Activated naive CD4-positive, alpha-beta T cell (primary cell): ENCODE measurements at places on chromosomes 3 and 15.

DNA sequence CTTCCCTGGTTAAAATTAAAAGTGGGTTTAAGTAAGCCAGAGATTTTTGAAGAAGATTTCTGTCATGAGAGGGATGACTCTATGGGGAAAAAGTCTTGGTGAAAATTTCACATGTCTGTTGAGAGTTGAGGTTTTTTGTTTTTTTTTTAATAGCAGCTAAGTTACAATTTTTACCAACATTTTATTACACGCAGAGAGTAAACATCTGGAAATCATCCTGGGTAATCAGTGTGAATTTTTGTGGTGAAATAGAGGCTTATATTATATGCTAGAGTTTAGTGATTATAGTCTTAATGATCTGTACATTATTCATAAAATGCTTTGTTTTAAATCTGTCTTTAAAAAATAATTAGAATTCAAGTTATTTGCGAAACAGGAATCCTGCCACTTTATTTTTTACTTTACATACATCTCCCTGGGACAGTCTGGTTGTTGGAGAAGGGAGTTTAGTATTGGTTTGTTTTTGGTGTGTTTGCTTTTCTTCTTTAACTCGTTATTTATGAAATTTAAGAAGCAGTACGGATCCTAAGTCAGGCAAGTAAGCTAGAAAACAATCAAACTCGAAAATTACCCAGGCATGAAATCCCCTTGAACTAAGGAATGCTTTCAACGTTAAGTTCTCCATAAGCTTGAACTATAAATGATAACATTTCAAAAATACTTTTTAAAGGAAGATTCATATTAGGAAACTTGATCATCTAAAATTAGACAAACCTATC, 143.4 kb upstream of the TSC22D2 start:
- no peak for DNase-seq

DNA sequence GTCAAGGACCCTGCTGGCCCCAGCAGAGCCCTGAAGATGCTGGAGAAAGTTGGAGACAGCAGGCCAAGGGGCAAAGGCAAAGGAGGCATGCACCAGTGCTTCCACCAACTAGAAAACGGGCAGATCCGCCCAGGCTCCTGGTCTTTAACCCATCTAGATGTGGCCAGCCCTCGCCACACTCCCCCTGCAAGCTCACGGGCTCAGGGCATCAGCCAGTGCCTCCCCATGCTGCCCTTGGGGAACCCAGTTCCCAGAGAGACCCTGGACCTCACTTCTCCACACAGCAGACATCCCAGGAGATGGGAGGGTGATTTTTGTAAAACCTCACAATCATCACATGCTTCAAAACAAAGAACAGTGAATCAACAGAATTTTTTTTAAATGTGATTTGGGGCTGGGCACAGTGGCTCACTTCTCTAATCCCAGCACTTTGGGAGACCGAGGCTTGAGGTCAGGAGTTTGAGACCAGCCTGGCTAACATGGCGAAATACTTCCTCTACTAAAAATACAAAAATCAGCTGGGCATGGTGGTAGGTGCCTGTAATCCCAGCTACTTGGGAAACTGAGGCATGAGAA, 24.5 kb downstream of the CYFIP1 start:
- DNase-seq, result no peak

GRCh38 chr15:90035095-90035839, 34.1 kb downstream of the ZNF710 start:
- no peak for DNase-seq

GRCh38 chr3:73538486-73538885, 86.3 kb downstream of the PDZRN3 start:
- DNase-seq, result no peak

- no peak for DNase-seq
These were observed 82.7 kb upstream of the TCF12 start for GRCh38 chr15:56835718-56836171.

- no peak for DNase-seq
These were observed 35.1 kb upstream of the IGSF11 start for GRCh38 chr3:119069725-119070124.

DNA sequence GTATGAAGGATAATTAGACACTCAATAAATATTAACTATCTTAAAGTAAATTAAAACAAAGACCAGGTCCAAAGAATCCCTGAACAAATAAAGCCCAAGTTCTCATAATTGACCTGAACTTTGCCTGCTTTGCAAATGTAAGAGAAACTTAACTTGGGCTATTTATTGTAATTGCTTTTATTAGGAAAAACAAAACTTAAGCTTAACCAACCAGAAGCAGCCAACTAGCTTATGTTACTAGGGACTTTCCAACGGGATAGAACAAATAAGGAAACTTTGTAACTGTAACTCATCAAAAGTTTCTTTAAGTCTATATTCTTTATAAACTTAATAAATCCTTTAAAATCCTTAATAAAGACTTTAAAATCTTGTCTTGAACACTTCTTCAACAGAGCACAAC, 48.4 kb downstream of the C3orf38 start:
- DNase-seq, result no peak

GRCh38 chr3:13836658-13837587, 42.9 kb downstream of the WNT7A start:
- DNase-seq, result no peak

GRCh38 chr3:24508423-24508839, 13.8 kb upstream of the THRB start:
- no peak for DNase-seq

DNA sequence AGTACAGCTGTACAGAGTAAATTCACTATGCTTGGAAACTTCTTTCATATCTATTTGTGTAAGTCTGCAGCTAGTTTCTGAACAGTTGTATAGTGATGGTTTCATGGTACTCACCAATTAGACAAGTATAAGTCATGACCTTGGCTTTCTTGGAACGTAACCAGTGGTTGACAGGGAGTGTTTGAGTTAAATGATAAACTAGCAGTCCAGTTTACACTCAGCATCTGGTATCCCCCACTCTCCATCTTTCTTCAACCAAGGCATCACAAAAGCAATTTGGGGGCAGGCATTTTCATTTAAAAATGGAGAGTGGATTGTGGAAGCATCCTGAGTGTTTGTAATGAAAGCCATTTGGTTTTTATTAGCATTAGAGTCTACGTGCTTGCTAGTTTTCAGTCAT, 26.0 kb downstream of the MME start:
- DNase-seq, result no peak

DNA sequence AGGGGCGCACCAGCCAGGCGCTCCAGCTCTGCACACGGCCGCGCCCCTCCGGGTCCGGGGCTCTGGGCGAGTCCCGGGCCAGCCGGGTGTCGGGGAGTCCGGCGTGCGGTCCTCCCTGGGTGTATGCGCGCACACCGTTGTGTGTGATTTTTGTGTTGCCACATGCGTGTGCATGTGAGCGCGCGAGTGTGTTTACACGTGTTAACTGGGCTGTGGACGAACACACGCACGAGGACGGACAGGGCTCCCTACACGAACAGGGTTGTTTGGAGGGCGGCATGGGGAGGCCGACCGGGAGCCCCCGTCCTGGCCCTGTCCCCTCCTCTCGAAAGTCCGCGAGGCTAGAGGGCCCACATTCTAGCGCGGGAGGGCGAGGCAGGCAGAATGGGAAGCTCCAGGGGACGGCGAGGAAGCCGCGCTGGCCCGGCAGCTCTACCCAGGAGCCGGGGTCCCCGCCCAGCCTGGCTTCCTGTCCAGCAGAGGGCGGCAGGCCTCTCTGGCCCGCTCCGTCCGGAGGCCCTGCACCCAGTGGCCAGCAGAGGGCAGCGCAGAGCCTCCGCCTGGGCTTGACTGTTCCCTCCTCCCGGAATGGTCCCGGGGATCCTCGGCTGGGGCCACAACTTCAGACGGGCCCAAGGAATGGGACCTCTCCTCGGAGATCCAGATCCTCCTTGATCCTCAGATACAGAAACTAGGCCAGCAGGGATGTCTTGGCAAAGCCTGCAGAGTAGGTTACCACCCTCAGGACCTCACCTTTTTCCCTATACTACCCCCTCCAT, 611 bp upstream of the LINGO1 start:
- DNase-seq, result no peak

DNA sequence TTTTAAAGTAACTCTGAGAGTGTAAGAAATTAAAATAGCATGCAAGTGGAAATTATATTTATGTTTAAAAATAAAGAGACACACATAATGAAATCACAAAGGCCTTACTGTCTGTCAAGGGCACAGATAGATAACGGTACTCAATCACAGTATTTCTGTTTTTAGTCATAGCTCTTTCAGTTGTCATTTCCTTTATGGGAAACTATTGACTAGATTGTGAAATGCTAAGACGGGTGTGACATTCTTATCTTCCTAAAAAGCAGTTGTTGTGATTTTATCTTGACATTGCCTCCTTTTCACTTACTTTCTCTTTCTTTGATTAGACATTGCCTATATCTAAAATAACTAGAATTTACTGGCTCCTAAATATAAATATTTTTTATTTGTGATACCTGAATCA, 100.1 kb upstream of the PLSCR5 start:
- no peak for DNase-seq
